ENCODE measurements at places on chromosomes 5 and 9.
A peak's percentile ranks its signal among the peaks of the same experiment; 100 is the strongest.

- no peak for DNase-seq
Observed at GRCh38 chr9:18662320-18662719, 188.4 kb downstream of the ADAMTSL1 start.

DNA sequence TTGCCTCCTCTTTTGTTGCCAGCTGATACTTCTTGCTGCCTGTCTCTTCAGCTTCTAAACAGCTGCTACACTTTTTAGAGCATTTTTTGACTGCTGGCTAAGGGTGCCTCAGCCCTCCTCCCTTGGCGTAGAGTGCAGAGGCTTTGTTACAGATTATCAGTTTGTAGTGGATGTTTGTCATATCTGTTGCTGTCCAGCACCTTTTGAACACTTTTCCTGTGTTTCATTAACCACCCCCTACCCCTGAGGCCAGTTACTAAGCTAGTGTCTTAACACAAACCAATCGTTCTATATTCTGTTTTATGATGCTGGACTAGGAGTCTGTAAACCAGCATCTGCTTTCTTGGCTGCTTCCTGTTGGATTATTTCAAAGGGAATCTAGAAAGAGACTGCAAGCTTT is 441.5 kb downstream of the DNAH5 start:
- no peak for DNase-seq

- no peak for DNase-seq
Observed at GRCh38 chr9:131950487-131950886, 129.2 kb downstream of the MED27 start.

- DNase-seq = no peak
Observed at GRCh38 chr5:113162208-113162607, 185.6 kb downstream of the DCP2 start.

DNA sequence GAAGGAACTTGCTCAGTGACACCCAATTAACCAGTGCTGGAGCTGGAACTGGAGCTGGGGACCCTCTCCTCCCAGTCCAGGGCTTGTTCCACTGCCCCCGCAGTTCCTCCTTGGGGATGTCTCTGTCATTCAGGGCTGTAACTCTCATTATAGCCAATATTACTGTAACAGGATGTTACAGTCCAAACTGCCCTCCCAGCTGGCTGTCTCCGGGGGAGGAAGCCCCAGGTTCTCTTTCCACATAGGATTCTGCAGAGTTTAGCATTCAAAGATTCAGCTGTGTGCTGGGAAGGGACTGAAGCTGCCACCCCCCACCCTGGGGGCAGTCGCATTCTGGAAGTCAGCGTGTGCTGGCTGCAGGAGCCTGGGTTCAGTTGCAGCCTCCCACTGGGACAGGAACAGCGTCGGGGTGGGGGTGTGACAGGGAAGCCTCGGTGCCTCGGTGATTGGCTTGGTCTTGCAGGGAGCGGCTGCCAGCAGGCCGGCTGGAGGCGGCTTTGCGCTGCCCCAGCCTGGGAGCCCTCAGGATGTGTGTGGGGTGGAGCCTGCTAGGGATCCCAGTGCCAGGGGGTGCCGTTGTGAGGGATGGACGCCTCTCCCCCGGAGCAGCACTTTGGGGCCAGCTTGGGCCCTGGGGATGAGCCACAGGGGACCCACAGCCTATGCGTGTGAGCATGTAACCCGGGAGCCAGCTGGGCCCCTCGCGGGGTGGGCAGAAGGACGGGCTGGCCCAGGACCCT is 101.1 kb downstream of the RGS3 start:
- no peak for DNase-seq

DNA sequence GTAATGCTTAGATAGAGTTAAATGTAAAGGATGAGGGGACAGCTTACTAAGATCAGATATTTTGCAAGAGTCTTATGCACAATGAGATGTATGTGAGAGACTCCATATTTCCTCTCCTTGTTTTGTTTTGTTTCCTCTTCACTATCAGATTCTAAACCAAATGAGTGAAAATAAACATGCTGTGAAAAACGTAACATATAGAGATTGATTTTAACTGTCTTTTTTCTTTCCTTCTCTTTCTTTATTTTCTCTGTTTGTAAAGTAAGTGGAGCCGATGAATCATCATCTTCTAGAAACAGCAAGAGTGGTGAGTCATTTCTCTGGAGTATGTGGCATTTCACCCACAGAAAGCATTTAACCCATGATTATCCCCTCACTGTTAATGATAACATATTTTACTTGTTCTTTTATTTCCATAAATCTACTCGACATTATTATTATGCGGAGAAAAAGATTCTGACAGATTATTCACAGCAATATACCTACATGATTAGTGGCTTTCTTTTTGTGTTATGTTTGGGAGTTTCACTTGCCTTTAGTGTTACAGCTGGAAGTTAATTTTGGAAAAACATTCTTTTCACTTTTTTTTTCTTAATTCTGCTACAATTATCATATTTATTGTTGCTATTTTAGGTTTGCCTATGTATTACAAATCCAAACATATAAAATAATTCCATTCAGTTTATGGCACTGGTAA is 2.1 kb upstream of the ANXA1 start:
- DNase-seq = no peak

DNA sequence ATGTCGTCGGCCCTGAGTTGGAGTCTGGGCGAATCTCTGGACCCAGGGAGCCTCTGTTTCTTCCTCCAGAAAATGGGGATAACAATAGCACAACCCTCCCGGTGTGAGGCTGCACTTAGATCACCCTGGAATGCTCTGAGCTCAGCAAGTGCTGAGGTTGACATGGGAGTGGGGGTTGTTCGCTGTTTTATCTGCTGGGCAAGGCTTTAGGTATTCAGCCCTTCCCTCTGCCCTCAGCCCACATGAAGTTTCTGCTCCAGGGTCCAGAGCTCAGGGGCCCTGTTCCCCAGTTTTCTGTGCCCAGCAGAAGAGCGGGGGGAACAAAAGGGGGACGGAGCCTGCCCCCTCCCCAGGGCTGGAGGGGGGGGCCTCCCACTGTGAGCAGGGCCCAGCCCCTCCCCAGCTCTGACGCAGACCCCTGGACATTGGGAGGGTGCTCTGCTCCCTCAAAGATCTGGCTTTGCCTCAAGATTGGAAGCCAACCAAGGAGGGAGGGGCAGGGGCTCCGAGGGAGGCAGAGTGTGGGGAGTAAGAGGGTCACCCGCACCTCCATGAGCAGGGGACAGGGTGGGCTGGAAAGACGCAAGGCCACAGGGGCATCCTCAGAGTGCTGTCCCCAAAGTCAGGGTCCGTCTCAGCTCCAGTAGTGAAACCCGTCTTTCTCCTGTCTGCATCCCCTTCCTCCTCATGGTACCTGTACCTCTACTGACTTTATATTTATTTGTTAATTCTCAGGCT is 215.6 kb downstream of the C9orf50 start:
- DNase-seq = no peak

GRCh38 chr5:51416149-51416548 is 32.9 kb downstream of the ISL1 start:
- no peak for DNase-seq

DNA sequence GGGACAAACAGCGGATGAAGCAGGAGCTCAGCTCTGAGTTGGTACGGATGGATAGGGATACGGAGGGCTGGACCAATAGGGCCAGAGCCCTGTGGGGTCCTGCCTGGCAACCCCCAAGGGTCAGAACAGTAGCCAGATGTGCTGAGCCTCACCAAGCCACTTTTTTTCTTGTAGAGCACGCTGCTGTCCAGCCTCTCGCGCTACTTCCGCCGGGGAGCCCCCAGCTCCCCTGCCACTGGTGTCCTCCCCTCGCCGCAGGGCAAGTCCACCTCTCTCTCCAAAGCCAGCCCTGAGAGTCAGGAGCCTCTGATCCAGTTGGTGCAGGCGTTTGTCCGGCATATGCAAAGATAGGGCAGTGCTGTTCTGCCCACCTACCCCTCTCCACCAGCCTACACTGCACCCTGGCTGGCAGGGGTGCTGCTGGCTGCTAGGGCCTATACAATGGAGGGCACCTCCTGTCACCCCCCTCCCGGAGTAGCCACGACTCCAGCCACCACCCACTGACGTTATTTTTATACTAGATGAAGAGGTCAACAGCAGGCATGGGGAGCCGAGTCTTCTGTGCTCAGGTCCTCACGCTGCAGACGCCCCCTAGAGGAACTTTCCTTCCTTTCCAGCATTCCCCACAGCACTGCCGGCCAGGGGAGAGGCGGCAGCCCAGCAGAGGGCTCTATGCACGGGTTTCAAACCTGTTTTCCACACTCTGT is 21.6 kb downstream of the SH3GLB2 start:
- peak; percentile 31 for DNase-seq

- DNase-seq = no peak
Observed at GRCh38 chr9:12815888-12816287, 41.1 kb downstream of the LURAP1L start.

- no peak for DNase-seq
Observed at GRCh38 chr9:103713631-103714030, 380.5 kb upstream of the SMC2 start.

GRCh38 chr9:135030566-135031226 is 56.8 kb upstream of the OLFM1 start:
- DNase-seq = no peak

DNA sequence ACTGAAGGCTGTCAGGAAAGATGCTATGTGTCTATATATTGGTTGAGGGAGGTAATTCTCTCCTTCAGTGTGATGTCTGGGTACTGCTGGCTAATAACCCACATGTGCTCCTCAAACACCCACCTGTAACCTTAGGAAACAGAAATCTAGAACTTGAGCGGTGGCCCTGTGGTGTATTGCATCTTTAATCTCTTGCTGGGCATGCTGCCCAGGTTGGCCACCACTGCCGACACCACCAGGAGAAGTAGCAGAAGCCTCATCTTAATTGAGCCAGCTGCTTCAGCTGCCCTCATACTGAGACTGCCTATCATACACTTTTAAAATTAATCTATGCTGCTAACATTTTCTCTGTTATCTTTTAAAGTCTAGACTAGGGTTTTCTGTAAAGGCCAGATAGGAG is 103.5 kb upstream of the C5orf63 start:
- DNase-seq = no peak

DNA sequence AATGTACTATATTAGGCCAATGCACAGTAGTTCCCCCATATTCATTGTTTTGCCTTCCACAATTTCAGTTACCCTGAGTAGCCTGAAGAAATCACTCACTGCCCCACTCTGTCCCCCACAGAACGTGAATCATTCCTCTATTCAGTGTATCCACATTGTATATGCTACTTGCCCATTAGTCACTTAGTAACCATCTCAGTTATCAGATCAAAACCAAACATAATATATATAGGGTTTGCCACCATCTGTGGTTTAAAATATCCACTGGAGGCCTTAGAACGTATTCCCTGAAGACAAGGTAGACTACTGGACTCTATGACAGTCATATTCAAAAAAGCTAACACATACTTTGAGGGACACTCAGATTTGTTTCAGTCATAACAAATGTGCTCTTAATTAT is 465.7 kb upstream of the RGMB start:
- DNase-seq = no peak

DNA sequence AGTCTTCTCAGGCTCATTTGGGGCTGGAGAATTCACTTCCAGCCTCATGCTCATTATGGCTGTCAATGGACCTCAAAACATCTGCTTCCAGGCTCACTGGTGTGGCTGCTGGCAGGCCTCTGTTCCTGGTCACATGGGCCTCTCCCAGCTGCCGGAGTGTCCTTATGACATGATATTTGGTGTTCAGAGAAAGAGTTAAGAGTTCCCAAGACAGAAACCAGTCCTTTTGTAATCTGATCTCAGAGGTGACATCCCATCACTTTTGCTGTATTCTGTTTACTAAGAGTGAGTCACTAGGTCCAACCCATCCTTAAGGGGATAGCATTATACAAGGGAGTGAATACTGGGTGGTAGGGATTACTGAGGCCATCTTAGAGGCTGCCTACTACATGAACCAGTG is 104.6 kb downstream of the CACNA1B start:
- DNase-seq = no peak

GRCh38 chr9:109455861-109456260 is 42.2 kb downstream of the PTPN3 start:
- no peak for DNase-seq

GRCh38 chr9:129280236-129280622 is 102.2 kb upstream of the IER5L start:
- no peak for DNase-seq

All from stimulated activated CD4-positive, alpha-beta T cell treated with anti-CD3 and anti-CD28 coated beads, TNF-alpha, amount 100 ng/mL, for 48 hours (primary cell).